Left ventricle myocardium inferior (tissue), 1 donor: ENCODE measurements at places on chromosomes 2 and 18. TPM values are rescaled to one million over a fixed set of nuclear protein-coding genes. Genes with fewer than 3 reads are reported as not detected.
A peak's percentile ranks its signal among the peaks of the same experiment; 100 is the strongest.

- H3K4me1 ChIP-seq, result no peaks in the 10 kb centered on the region
- H3K27me3 ChIP-seq, result peaks cover 13% of the 10 kb centered on the region
- no peaks in the 10 kb centered on the region for H3K36me3 ChIP-seq
Observed at GRCh38 chr2:200615247-200615646, 29.4 kb downstream of the AOX1 start.

GRCh38 chr18:30245766-30246455 is 796.6 kb downstream of the DSC3 start:
- H3K4me1 ChIP-seq, result no peaks in the 10 kb centered on the region
- no peaks in the 10 kb centered on the region for H3K36me3 ChIP-seq
- H3K4me3 ChIP-seq, result no peak overlapping the region
- no peaks in the 10 kb centered on the region for H3K27me3 ChIP-seq
- no peak overlapping the region for H3K27ac ChIP-seq
- no peak for DNase-seq

GRCh38 chr2:226794751-226795171 is 4.9 kb downstream of the IRS1 start:
- H3K4me3 ChIP-seq, result peak overlapping the region; percentile 89
- H3K36me3 ChIP-seq, result peaks cover 4% of the 10 kb centered on the region
- H3K27ac ChIP-seq, result peak overlapping the region; percentile 95
- no peak for DNase-seq
- H3K27me3 ChIP-seq, result no peaks in the 10 kb centered on the region

DNA sequence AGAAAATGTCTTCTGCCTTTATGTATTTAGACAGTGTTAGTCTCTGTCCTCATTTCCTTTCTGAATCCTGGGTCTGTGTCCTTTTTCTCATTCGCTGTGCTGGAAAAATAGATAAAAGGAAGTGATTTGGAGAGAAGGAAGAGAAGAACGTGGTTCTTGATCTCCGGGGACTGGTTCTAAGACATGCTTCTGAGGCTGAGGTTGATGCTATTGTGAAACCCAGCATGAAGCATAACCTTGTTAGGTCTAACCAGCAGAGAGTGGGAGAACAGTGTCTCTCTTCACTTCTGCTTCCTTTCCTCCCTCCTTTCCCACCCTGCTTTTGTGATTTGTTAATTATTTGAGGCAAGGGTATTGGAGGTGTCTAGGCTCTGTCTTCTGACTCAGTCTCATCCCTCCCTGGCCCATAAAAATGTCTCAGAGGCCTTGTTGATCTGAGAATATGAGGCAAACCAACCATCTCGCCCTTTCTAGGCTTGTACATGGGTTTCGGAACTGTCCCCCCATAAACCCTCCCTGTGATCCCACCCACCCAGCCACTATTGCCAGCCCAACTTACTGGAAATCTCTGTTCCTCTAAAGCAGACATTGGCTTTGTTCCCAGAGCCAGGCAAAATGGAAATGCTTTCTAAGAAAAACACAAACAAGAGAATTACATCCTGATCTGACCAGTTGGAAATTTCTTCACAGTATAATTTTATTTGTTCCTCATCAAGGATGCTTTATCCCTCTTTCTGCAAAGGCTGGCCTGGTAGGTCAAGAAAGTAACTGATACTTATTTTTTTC is 360.6 kb upstream of the TNP1 start:
- DNase-seq, result no peak
- H3K27ac ChIP-seq, result no peak overlapping the region
- H3K4me3 ChIP-seq, result no peak overlapping the region
- peaks cover 45% of the 10 kb centered on the region for H3K4me1 ChIP-seq
- no peaks in the 10 kb centered on the region for H3K36me3 ChIP-seq
- H3K27me3 ChIP-seq, result no peaks in the 10 kb centered on the region

DNA sequence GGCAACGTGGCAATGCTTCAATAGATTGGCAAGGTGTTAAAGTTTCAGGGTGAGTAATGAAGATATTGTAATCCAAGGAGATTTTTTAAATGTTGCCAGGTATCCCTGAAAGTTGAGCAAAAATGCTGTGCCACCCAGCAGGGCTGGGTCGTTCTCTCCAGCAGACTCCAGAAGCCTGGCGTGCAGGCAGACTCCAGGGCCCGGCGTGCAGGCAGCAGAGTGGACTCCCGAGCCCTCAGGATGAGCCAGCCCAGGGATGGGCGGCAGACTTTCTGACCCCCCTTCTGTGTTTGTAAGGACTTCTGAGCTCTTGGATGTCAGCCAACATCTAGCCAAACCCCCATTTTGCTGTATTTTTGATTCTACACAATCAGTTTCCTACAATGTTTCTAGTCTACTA is 289.1 kb downstream of the ZNF516 start:
- peaks cover 36% of the 10 kb centered on the region for H3K27me3 ChIP-seq
- H3K4me3 ChIP-seq, result no peak overlapping the region
- peaks cover 10% of the 10 kb centered on the region for H3K4me1 ChIP-seq

DNA sequence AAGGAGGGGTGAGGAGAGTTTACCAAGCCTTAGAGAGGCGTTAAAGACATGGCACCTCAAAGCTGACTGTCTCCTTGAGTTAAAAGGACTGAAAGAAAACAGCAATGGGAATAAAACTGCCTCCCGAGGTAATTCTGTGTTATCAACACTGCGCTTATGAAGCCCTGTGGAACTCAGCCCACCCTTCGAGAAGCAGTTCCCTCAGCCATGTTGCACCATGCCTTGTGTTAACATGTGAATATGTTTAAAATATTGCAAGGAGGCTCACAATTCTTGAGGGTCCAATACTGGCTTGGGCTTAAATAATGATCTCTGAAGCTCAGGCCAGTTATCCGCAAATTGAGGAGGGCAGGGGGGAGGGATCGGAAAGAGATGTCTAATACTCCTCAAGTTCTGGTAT is 14.7 kb downstream of the KLF7 start:
- H3K4me3 ChIP-seq, result peak overlapping the region; percentile 10
- peak overlapping the region; percentile 100 for H3K27ac ChIP-seq
- peaks cover 11% of the 10 kb centered on the region for H3K36me3 ChIP-seq
- no peaks in the 10 kb centered on the region for H3K27me3 ChIP-seq

The SP140 gene
- 1.3 TPM for total RNA-seq

GRCh38 chr18:61420218-61420885 is 87.1 kb downstream of the CDH20 start:
- no peak for DNase-seq
- no peaks in the 10 kb centered on the region for H3K27me3 ChIP-seq
- no peak overlapping the region for H3K4me3 ChIP-seq
- H3K4me1 ChIP-seq, result no peaks in the 10 kb centered on the region

GRCh38 chr2:188238386-188238785 is 53.3 kb upstream of the GULP1 start:
- no peak for DNase-seq
- no peaks in the 10 kb centered on the region for H3K4me1 ChIP-seq
- no peaks in the 10 kb centered on the region for H3K36me3 ChIP-seq
- H3K27me3 ChIP-seq, result no peaks in the 10 kb centered on the region
- H3K4me3 ChIP-seq, result no peak overlapping the region

The SLC11A1 gene
- 6.4 TPM for total RNA-seq

DNA sequence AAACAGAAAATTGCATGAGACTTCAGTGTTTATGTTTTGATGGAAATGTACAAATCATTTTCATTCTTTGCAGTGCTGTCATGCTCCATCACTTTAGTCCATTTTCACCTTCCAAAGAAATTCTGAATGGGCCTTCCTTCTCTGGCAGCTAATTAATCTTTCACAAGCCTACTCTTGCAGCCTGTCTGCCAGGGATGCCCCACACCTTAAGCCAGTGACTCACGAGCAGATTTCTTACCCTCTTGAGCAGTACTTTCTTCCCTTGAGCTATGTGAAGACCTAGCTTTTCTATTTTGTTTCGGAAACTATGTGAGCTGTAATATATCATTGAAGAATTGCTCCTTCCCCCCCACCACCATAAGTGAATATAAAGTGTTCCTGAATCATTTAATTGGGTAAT is 404.3 kb upstream of the VWC2L start:
- no peaks in the 10 kb centered on the region for H3K27me3 ChIP-seq
- no peaks in the 10 kb centered on the region for H3K36me3 ChIP-seq
- H3K4me3 ChIP-seq, result no peak overlapping the region
- DNase-seq, result no peak

GRCh38 chr2:95311815-95312542 is 14.8 kb downstream of the KCNIP3 start:
- no peaks in the 10 kb centered on the region for H3K36me3 ChIP-seq
- H3K27ac ChIP-seq, result no peak overlapping the region
- H3K27me3 ChIP-seq, result peaks cover 62% of the 10 kb centered on the region
- H3K4me3 ChIP-seq, result no peak overlapping the region
- no peaks in the 10 kb centered on the region for H3K4me1 ChIP-seq

The FNDC4 gene
- total RNA-seq, result 1.7 TPM
